Activated T-helper 2 cell treated with anti-CD3 and anti-CD28 coated beads, Interferon-gamma antibody, Interleukin-2, Interleukin-4, amounts not matched to agents 10 μg/mL and 5 μg/mL and 100 μg/mL, durations not matched to agents 14 hours and 24 hours and 36 hours (primary cell): ENCODE measurements at places on chromosomes 11 and 22. TPM values are rescaled to one million over a fixed set of nuclear protein-coding genes. Genes with fewer than 3 reads are reported as not detected.

Gene KCNE3
- total RNA-seq: not detected in 2 replicates

Gene OR10G8
- not detected in 2 replicates for total RNA-seq

Gene MUC5AC
- not detected in 2 replicates for total RNA-seq

Gene FGF4
- total RNA-seq: not detected in 2 replicates

Gene PTPRCAP
- total RNA-seq: 89.8 and 94.4 TPM in 2 replicates

Gene TRIM49
- not detected in 2 replicates for total RNA-seq

Gene CD3G
- total RNA-seq: 134 and 139 TPM in 2 replicates

Gene OR5D16
- not detected in 2 replicates for total RNA-seq

Gene VSIG10L2
- not detected in 2 replicates for total RNA-seq

Gene AKIP1
- 22.2 and 23.4 TPM in 2 replicates for total RNA-seq

Gene OR52I2
- not detected in 2 replicates for total RNA-seq

Gene GPR83
- total RNA-seq: 0.05 TPM in 1 of 2 replicates, not detected in the other

Gene SOX6
- total RNA-seq: 0.34 TPM in 1 of 2 replicates, not detected in the other

GRCh38 chr11:128361451-128362020, 225.8 kb downstream of the ETS1 start:
- no peak for DNase-seq

DNA sequence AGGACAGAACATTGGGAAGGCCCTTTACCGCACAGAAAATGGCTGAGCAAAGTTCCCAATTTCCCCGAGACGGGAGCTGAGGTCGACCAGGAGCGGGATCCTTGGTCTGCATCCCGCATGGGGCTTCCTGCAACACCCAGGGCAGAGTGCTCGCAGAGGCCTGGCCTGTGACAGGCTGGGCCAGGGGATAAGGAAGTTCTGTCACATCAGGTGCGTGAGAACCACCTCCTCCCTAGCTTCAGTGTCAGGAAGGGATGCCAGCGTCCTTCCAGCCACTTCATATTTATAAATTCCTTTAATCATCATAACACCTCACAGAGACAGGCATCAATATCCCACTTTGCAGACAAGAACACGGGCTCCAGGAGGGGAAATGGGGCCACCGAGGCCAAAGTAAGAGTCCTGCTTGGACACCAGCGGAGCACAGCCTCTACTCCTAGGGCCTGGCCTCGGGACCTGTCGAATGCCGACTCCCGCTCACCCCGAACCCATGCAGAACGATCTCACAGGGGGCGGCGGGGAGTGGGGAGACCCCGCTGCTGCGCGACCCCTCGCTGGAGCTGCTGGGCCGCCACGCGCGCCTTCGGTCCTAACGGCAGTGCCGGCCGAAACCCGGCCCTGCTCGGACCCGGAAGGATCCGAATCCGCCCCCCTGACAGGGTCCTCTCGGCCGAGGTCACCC, 532 bp downstream of the BET1L start:
- DNase-seq: no peak

DNA sequence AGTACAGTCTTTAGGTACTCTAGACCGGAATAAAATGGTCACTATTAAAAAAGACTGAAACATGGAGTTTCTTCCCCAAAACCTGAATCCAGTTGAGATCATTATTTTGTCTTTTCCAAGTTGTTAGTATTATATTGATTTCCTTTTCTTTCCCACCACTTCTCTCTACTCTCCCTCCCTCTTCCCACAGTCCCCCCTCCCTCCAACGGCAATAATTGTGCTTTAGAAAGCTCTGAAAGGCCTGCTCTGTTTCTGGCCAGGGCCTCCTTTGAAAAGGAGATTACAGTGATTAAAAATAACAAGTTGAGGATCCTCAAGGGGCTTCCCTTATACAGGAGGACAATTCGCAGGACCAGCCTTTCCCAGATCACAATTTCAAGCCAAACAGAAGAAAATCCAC, 3.5 kb downstream of the SPON1 start:
- no peak for DNase-seq

DNA sequence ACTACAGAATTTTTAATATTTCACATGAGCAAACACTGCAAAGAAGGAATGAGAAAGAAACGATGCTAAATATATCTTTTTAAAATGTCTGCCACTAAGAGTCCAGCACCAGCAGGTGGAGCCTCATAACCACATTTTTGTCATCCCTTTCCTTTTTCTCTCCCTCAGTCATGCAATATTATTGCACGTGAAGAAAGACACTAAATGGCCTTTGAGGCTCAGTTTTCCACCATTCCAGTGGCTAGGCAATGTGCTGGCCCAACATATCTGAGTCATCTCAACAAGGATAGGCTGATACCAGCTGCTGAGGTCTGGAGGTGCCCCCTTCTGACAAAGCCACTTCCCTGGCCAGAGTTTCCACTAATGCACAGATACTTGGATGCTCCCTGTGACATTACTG, 1.8 kb downstream of the ALKBH8 start:
- DNase-seq: peak; percentile 12

DNA sequence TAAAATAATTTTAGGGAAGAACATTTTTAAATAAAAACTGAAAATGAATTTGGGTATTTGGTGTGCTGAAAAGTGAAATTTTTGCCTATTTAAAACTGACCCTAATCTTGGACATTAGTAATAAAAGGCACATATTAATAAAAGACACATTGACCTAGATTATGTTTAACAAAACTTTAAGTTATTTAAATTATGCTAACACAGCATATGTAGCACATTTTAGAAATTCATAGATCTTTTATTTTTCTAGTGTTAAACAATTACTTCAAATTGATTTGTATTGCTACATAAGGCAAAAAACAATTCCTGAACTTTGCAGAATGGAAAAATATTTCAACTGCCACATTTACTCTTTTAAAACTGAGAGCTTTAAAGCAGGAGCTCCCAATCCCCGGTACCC, 10.6 kb downstream of the C11orf58 start:
- no peak for DNase-seq

DNA sequence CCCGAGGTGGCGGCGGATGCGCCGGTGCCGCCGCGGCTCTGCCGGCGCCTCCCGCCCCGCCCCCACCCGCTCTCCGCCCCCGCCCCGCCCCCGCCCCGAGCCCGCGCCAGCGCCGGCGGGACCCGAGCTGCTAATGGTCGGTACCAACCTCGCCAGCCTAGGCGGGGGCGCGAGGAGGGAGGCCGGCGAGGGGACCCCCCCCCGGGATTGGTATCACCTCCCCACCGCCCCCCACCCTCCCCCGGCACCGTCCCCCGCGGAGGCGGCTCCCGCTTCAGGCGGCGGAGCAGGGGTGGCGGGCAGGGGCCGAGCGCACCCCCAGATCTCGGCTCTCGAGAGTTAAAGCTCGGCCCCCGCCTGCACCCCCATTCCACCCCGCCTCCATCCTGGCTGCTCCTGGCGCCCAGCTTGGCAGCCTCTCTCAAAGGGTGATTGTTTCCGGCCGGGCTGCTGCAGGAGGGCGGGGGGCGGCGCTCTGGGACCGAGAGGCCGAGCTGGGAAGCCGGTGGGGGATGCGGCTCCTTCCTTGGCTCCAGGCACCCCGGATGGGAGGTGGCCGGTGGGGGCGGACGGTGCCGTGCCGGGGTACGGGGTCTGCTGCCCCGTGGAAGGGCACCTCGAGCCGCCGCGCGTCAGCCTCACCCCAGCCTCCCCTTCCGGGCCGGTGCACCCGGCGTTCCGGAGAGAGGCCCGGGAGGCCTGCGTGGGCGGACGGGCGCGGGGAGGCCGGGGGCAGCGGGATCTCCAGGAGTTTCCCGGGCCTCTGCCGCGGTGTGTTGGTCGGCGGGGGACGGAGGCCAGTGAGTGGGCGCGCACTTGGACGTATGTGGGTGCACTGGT, at the start of gene B3GAT1:
B3GAT1 (minus strand) TSS at position 40 of the 840 bp plus-strand sequence. CDS start 24,583 bp downstream, outside the sequence.
- DNase-seq: no peak

- DNase-seq: no peak
Observed at GRCh38 chr11:100294748-100295147, 392.3 kb upstream of the ARHGAP42 start.

- no peak for DNase-seq
Observed at GRCh38 chr22:23523713-23524112, 56.4 kb downstream of the IGLL1 start.

DNA sequence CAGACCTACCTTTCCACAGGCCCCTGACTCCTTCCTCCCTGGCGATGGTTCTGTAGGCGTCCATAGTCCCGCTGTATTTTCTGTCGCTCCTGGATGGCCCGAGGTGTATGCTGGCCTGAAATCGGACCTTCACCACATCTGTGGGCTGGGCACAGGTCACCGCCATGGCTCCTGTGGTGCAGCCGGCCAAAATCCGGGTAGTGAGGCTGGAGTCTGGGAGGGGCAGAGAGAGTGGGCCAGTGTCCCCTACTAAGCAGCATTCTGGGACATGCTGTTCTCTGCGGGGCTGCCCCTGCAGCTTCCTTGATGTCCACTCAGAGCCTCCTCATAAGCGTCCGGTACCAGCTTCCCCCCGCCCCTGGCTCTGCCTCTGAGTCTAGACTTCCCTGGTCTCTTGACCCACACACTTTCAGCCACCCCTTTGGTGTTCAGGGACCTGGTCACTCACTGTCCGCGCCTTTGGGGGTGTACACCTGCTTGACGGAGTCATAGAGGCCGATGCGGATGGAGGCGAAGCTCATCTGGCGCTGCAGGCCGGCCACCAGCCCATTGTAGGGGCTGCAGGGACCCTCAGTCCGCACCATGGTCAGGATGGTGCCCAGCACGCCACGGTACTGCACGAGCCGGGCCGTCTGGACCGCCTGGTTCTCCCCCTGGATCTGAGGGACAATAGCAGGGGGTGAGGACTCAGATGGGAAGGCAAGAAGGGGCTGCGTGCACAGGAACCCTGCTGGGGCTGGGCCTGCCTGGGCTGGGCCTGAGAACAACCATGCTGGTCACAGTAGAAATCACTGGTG, 3.0 kb downstream of the UCP3 start:
- no peak for DNase-seq

- no peak for DNase-seq
Observed at GRCh38 chr22:17243524-17243923, 24.3 kb upstream of the ADA2 start.

- DNase-seq: no peak
Observed at GRCh38 chr11:116935089-116935488, 97.7 kb upstream of the APOA1 start.

DNA sequence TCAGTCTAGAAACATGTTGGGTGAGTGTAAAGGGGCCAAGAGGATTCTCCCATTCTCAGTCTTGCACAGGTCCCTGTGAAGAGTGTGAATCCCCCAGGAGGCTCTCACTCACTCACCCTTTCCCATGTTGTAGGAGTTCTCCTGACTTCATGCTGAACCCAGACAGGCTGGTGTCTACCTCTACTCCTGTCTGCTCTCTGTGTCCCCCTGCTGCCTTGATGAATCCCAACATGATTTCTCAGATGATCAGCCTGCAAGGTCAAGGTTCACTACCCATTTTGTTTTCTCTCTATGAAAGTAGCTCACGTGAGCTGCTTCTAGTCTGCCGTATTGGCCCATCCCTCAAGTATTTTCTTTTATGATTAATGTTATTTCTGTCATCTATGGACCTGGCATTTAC, 500.6 kb downstream of the ETS1 start:
- DNase-seq: no peak

- no peak for DNase-seq
Observed at GRCh38 chr11:34537636-34538035, 24.0 kb upstream of the ELF5 start.

GRCh38 chr11:92964471-92964870, 5.0 kb upstream of the MTNR1B start:
- no peak for DNase-seq

GRCh38 chr11:95144313-95145235, 54.9 kb downstream of the ENDOD1 start:
- DNase-seq: no peak

DNA sequence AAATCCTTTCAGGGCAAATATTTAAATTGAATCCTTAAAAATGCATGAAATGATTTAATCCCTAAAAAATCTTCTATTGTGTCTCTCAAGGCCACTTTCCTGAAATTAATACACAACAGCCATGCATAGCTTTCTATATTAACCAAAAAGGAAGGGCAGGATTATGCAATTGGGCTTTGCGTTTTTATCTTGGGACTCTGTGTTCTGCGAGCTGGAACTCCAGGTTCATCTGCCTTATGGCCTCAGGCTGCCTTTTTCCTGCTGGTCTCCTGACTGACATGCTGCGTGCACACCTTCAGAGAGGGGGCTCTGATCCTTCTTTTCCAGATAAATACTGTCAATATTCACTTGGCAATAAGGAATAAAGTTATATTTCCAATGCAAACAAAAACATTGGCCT, 141.7 kb upstream of the GRIA4 start:
- DNase-seq: no peak

DNA sequence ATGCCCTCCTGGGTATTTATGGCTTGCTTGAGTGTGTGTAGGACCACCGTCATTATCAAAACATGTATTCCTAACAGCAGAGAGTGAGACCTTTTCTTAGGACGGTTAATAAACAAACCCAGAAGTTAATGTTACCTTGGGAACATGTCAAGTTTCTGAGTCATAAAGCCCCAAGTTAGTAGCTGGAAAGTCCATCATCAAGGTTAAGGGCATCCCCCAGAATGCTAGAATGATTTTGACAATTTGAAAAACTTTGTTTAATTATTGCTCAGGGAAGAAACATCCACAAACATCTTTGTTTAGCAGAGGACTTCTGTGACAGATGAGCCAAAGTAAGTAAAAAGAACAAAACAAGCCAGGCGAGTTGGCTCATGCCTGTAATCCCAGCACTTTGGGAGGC, 20.0 kb downstream of the CAVIN3 start:
- no peak for DNase-seq

GRCh38 chr11:1054143-1055108, 17.9 kb upstream of the MUC6 start:
- DNase-seq: no peak

DNA sequence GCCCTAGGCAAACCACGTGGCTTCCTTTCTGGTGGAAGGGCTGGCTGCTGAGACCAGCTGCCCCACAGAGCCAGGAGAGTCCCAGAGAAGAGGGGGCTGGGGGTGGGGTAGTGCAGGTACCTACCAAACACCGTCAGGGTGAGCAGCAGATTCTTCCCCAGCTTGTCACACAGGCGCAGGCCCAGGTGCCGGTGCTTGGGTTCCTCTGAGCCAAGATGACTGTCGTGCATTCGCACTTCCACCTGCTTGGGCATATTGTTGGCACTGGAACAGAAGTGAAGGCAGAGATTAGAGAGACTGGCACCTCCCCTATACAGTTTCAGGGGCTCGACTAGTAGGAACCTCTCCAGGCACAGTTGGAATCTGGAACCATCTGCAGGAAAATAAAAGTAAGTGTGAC, 102.1 kb downstream of the SLC1A2 start:
- DNase-seq: no peak

DNA sequence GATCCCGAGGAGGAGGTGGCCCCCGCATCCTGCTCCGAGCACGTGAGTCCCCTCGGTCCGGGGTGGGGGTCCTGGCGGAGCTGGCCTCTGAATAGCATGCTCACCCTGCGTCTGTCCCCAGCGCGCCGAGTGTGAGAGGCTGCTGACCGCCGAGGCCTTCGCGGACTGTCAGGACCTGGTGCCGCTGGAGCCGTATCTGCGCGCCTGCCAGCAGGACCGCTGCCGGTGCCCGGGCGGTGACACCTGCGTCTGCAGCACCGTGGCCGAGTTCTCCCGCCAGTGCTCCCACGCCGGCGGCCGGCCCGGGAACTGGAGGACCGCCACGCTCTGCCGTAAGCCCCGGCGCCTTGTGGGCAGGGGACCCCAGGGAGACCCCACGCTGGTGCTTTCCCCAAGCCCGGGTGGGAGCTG, 3.5 kb downstream of the MUC2 start:
- DNase-seq: no peak

GRCh38 chr22:47460861-47461260, 698.4 kb downstream of the TBC1D22A start:
- DNase-seq: no peak
